Sciatic nerve (tissue), 2 donors: ENCODE measurements at places on chromosomes 6 and 20.

DNA sequence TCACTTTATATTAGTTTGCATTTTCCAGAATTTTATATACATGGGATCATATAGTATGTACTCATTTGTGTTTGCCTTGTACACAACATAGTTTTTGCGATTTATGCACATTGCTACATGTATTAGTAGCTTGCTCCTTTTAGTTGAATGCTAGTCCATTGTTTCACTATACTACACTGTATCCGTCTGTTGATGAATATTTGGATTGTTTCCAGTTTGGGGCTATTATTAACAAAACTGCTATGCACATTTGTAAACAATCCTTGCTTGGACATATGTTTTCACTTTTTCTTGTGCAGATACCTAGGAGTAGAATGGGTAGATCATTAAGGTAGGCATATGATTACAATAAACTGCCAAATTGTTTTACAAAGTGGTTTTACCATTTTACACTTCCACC, 3.9 kb upstream of the LRRC1 start:
- DNase-seq: no peak

- no peak for DNase-seq
Observed at GRCh38 chr6:45420909-45421708, 43.4 kb upstream of the SUPT3H start.

DNA sequence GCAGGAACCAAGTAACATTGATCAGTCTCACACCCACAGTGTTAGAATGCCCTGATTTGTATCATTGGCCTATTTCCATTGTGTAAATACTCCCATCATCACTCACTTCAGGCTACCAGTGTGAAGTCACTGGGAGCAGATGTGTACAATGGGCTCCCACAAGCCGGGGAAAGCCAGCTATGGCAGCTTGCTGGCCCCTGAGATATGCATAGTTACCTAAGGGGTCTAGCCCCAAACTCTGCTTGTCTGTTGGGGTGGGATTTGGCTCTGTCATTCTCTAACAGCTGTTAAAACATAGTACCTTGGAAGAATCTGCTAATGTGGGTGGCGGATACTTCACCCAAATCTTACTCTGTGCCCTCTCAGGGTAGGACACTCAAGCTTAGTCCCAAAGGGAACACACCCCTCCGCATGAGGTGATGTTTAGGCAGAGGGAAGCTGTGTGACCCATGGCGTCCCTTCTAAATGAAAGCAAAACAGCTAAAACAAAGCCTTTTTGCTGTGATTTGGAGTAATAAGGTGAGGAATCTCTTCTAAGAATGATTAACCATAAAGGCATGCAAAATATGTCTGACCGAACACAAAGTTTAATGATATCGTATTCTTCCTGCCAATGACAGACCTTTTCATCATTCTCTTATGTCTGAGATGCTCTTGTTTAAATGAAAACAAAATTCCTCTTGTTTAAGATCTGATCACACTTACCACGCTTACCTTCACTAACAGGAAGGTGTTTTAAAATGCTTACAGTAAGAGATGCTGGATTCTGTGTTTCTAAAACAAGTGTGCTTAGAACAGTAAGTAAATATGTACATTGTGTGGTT, 45.9 kb upstream of the PXDC1 start:
- no peak for DNase-seq

DNA sequence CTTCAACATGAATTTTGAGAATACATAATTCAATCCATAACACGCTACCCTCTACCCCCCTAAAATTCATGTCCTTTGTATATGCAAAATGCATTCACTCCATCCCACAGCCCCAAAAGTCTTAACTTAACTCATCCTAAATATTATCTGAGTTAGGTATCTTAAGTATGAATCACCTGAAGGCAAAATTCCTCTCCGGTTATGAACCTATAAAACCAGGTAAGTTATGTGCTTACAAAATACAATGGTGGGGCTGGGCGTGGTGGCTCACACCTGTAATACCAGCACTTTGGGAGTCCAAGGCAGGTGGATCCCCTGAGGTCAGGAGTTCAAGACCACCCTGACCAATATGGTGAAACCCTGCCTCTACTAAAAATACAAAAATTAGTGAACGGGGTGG, 23.5 kb upstream of the PRSS35 start:
- DNase-seq: no peak

- no peak for DNase-seq
Observed at GRCh38 chr6:34536251-34536958, 19.7 kb downstream of the SPDEF start.

DNA sequence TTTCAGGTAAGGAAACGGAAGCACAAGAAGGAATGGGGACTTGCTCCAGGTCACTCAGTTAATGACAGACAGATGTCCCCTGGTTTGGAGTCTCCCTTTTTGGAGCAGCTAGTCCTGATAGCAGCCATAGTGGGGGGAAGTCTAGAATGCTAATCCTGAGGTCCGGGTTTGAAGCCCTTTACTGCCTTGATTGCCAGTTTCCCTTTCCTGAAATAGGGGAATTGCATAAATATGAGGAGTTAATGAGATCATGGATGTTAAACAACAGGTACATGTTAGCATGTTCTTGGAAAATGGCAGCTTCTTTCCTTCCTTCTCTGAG, 341 bp upstream of the TTPAL start:
- no peak for DNase-seq

- no peak for DNase-seq
Observed at GRCh38 chr20:20821484-20822260, 109.2 kb upstream of the RALGAPA2 start.
